Activated T-helper 1 cell treated with anti-CD3 and anti-CD28 coated beads, Interleukin-2, amount 50 U/mL, for 16 hours (primary cell): ENCODE measurements at places on chromosomes 2 and 18.

DNA sequence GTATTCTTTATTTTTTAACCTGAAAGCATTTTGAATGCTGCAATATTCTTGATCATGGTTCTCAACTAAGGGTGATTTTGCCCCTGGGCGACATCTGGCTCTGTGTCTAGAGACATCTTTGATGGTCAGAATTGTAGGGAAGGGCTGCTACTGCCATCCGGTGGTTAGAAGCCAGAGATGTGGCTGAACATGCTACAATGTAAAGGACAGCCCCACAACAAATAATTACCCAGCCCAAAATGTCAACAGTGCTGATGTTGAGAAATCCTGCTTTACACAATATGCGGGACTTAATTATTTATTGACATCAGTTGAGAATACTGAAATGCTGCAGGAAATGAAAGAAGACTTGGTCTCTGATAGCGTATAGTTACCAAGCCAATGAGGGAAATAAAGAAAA is 37.5 kb upstream of the SERPINB2 start:
- DNase-seq, result no peak

DNA sequence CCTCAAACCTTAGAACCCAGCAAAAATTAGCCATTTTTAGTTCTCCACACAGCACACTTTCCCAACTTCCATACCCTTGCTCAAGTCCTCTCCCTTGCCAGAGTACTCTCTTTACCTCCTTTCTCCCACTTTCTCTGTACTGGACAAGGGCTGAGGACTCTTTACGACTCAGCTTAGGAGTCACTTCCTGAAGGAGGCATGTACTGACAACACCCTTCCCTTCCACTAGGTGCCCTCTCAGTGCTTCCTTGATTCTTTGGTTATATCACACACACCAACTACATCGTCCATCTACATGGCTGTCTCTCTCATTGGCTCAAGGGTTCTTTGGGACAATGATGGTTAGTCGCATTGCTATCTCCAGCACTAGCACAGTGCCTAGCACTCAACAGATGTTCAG is 5.2 kb upstream of the C18orf63 start:
- DNase-seq, result no peak

GRCh38 chr2:80132281-80132680 is 172.3 kb downstream of the LRRTM1 start:
- DNase-seq, result no peak

DNA sequence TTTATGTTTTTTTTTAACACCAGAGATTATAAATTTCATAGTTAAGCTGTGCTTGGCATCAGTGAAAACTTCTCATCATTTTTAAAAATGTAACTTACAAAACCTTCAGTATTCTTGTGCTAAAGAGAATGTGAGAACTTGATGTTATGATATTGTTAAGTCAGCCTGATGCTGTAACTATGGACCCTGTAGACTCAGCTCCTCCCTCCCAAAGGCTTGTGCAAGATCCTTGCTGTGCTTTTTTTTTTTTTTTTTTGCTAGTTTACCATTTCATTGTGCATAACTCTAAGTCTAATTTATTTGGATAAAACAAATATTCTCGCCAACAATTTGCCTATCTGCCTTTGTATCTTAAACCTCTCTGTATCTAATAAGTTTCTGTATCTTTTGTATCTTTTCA is 12.9 kb upstream of the TFPI start:
- no peak for DNase-seq

DNA sequence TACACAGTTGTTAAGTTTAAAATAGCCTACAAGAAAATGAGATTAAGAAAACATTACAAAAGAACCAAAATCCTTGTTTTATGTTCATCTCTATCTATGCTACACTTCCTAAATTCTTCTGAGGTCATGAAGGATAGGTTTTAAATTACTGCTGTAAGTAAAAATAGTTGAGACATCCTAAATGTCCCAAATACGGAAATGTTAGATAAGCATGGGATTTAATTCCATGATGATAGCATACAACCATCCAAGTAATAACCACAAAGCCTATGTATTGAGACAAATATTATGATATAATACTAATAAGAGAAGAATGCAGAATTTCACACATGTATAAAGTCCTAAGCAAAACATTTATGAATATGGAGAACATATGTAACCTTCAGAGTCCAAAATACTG is 34.1 kb downstream of the PIEZO2 start:
- no peak for DNase-seq

GRCh38 chr2:104841744-104842143 is 12.2 kb upstream of the POU3F3 start:
- DNase-seq, result no peak
